Mesenteric fat pad (tissue), 1 donor: ENCODE measurements at places on chromosomes 1 and 21.
A peak's percentile ranks its signal among the peaks of the same experiment; 100 is the strongest.

DNA sequence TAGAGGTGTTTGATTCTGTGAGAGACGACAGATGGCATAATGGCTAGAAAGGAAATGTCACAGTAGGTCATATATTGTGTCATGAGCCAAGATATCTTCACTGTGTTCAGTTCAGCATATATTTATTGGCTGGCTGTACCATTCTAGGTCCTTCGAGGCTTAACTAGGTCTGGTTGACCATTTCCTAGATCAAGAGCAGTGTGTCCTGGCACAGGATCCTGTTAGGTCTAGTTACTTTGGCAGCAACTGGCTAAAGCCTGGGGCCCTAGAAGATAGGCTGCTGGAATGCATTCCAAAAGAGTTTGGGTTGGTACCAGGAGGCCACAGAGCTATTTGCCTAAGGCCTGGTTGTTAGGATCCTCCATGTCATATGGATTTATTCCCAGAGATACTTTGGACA, 20.9 kb downstream of the ZBTB40 start:
- DNase-seq: no peak

- DNase-seq: no peak
Observed at GRCh38 chr1:66372522-66373101, 161.3 kb upstream of the SGIP1 start.

DNA sequence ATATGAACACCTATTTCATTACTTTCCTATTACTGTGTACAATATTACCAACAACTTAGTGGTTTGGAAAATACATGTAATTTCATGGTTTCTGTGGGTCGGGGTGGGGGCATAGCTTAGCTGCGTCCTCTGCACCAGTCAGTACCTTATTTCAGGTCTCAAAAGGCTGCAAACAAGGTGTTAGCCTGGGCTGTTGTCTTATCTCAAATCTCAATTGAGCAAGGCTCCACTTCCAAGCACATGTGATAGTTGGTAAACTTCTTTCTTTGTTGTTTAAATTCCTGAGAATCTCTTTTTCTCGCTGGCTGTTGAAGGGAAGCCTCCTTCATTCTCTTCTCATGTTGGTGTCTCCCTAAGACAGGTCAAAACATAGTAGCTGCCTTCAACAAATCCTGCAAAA, 485.4 kb downstream of the AMY1C start:
- no peak for DNase-seq

DNA sequence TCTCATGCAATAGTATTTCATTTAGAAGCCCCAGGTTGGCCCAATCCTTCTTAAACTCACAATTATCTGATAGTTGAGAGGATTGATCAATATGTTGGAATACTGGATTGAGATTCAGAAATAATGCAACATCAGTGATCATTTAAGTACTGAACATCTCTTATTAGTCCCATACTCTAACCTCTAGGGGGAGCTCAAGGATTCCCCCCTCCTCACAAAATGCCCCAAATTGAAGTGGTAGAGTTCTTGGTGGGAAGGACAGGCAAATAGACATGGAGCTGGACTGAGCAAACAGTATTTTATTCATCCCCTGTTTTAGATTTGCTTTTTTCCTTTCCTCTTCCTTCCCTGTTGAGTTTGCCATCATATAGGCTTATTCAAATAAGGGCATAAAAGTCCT, 62.8 kb downstream of the NGF start:
- DNase-seq: no peak

DNA sequence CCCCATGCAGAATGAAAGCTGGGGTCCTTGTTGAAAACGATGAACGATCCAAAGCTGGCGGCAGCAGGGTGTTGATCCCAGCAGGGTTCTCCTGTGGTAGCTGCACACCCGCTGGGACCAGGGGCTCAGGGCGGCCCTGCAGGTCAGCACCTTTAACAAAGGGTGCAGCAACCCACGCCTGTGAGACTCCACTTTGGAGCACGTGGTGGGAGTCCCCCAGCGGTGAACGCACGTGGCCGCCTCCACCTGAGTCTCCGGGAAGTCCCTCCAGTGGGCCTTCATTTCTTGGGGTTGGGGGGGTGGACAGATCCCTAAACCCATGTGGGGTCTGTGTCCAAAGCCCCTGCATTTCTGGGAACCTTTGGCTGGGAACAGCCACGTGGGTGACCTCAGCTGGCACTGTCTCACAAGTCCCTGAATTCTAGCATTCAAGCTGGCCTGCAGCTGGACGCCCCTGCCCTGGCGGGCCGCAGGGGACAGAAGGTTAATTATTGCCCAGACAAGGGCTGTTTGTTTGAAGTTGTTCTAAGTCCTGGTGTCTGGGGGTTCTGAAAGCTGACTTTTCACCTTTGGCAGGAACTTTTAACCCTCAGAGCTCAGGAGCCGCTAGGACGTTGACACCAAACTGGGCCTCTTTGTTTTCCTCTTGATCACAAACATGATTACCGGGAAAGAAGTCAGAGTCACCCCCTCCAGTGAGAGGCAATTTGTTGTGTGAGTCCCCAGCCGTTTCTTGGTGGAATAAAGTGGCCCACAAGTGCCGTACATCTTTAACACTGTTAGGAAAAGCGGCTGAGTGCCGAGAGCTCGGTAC, 64.5 kb downstream of the COL18A1 start:
- DNase-seq: no peak

GRCh38 chr1:54876814-54877213, 10.2 kb downstream of the DHCR24 start:
- no peak for DNase-seq

DNA sequence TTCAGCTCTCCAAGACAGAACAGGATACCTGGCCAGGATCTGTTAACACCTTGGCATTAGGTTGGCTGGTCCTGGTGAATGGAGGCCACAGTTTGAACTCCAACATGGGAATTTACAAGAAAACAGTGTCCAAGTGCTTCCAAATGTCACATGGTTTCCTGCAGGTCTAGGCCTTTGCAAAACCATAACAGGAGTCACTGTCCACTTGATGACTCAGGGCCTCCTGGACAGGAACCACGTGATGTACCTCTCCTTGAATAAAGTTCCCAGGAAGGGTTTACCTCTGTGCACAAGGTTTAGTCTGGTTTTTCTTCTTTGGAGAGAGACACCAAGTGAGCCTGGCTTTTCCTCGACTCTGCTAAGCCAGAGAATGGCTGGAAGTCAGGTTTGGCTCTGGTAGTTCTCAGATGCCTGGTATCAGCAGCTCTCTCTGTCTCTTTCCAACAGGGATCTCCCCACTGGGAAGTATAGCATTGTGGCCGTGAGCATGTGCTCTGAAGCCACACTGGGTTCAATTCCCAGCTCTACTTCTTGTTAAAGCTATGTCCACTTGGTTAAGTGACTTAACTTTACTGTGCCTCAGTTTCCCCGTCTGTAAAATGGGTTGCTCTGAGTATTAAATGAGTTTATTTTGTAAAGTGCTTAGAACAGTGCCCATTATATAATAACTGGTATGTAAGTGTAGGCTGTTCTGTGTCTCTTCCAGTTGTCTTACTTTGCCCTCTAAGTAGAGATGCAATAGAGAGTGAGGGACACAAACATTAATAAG, 27.3 kb upstream of the TMEM61 start:
- DNase-seq: no peak

DNA sequence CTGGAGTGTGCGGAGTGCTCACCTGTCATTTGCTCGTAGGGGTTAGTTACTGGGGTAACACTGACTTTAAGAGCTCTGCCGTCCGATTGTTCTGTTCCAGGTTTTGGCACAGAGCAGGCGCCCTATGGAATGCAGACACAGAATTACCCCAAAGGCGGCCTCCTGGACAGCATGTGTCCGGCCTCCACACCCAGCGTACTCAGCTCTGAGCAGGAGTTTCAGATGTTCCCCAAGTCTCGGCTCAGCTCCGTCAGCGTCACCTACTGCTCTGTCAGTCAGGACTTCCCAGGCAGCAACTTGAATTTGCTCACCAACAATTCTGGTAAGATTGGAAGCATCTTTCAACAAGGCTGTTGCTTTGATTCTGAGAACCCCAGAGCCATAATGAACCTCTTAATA, 12.6 kb downstream of the ETS2 start:
- no peak for DNase-seq

GRCh38 chr1:235430991-235431390, 63.8 kb downstream of the TBCE start:
- no peak for DNase-seq

GRCh38 chr21:36489776-36490165, 9.8 kb upstream of the CLDN14 start:
- no peak for DNase-seq

DNA sequence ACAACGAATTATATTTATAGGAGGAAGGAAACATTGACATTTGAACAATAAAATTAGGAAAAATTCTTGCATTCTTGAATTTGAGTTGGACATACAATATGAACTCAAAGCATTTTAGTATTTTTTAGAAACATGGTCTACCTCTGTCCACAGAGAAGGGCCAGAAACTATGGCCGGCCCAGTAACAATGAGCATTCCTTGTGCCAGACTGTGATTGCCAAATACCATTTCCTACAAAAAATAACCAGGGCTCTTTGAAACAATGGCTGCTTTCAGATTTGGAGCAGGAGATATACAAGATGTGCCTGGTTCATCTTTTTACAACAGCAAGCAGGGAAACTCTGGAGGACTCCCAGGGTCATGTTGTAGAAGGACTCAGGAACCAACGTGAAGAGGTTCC, 38.4 kb downstream of the NOS1AP start:
- no peak for DNase-seq

GRCh38 chr1:90246069-90246468, 251.2 kb downstream of the ZNF326 start:
- no peak for DNase-seq

GRCh38 chr1:215273838-215274516, 191.4 kb downstream of the KCNK2 start:
- DNase-seq: no peak

- no peak for DNase-seq
Observed at GRCh38 chr1:193311226-193311948, 125.0 kb upstream of the B3GALT2 start.

- no peak for DNase-seq
Observed at GRCh38 chr21:27466140-27466539, 499.3 kb upstream of the ADAMTS5 start.

GRCh38 chr21:34020983-34021553, 52.3 kb upstream of the MRPS6 start:
- no peak for DNase-seq

DNA sequence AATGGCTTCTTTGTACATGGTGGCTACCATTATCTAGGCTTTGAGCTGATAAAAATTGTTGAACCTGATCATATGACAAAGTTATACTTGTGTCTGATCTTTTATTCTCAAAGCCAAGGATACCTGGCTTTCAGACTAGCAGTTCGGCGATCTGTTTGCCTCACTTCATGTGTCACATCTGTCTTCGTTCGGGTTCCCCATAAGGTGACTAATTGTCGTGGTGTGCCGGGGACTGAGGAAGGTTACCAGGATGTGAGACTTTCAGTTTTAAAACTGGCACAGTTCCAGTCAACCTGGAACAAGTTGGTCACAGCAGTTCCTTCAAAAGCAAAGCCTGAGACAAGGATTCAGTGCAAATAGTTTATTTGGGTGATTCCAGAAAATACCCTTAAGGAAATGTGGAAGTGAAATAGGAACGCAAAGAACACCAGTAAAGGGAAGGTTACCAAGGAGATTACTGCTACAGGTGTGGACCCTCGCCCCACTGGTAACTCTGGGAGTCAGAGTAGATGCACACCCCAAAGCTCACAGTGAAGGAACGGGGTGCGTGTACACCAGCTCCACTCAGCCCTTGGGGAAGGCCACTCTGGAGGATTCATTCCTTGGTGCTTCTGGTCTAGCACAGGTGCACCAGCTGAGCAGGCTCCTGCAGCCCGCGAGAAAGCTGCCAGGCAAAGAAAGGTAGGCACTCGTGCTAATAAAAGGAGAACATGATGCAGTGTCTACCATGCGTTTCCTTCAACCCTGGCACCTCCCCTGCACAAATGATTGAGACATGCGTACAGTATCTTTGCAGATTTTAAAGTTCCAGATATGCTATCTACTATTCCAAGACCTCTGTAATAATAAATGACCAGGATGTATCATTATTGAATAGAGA, 69.0 kb downstream of the VWA5B1 start:
- DNase-seq: no peak

DNA sequence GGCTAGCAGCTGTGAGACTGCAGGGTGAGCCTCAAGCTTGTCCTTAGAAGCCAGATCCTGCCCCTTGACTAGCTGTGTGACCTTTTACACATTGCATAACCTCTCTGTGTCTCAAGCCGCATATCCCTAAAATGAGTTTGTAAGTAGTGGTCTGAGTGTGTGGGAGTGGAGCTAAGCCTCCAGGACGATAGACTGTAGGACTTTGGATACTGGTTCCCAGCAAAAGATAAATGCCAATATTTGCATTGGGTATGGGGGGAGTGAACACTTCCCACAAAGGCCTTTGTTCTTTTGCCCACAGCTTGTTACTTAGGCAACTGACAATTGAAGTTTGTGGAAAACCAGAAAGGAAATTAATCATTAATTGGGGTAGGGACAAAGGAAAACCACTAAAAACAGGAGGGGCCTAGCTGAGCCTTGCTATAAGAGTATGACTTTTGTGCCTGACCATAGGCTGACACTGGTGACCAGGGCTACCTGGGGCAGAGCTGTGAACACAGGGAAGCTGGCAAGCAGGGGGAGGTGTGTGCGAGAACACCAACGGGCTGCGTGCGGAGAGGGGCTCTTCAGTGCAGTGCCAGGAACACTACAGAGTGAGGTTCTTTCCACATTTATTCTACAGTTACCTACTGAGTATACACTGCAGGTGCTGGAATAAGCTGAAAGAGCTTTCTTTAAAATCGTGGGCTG, 102.4 kb upstream of the ETV3 start:
- no peak for DNase-seq

GRCh38 chr1:197435224-197435623, 167.2 kb downstream of the CRB1 start:
- DNase-seq: no peak

GRCh38 chr1:225933072-225933471, 7.9 kb downstream of the LEFTY2 start:
- DNase-seq: no peak

DNA sequence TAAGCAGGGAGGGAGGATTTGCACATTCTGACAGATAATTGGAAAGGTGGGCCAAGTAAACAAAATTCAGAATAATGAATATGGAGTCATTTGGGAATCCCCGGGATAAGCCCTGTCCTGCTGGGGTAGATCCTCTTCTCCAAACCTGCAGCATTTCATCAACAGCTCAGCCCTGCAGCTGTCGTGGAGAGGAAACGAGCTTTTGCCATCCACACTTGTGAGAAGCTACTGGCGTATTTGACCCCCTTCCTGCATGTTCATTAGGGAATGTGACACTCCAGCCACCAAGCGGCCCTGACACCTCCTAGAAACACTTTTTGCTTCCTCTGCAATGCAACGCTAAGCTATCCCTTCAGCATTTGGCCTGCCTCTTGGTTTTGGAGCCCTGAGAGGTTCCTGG, 8.0 kb upstream of the LEFTY2 start:
- DNase-seq: no peak

GRCh38 chr1:244861683-244862082, 2.7 kb downstream of the HNRNPU start:
- DNase-seq: no peak

GRCh38 chr21:37548521-37548981, 182.0 kb downstream of the DYRK1A start:
- DNase-seq: peak; percentile 39

DNA sequence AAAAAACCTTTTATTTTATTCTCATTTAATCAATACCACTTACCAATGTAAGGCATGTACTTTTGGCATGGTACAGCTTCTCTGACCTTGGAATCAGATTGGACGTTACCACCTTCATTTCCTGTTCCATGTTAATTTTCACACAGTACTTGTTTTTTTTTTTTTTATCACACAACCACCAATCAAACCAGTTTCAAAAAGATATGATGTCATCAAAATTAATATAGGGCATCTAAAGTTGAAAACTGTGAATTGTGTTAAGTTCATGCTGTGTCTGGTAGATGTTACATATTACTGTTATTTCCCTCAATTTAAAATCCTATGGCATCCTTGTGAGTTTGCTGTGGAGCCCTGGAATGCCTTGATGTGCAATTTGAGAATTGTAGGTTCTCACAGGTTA, 85.1 kb downstream of the NPHS2 start:
- no peak for DNase-seq
